ENCODE measurements at places on chromosomes 2 and 18.
A peak's percentile ranks its signal among the peaks of the same experiment; 100 is the strongest.

DNA sequence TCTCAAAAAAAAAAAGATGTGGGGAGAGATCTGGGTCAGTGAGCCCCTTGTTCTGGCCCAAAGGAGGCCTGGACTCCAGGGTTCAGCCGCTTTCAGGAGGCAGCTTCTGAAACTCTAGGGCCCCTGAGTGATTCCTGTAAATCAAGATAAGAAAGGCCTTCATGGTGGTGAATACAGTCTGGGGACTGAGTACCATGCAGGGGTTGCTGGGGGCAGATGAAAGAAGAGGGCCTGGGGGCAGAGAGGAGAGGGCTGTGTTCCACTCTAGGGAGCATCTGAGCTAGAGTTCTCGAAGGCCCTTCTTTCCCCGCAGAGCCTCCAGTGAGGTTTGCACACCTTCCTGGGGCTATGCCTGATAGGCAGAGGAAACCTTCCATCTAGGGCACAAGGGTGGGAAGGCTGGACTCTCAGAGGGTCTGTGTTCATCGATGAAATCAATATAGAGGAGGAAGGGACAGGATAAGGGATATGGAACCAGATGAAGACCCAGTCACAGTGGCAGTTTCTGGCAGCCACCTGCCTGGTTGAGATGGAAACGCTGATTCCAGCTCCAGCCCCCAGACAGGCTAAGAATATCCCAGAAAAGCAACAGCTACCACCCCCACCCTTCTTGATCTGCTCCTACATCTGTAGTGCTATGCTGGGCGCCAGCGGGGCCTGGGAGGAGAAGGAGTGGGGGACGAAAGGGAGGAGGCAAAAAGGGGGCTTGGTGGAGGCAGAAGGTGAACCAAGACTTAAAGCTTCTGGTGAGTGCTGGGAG is 4.7 kb upstream of the CDK5R2 start:
- DNase-seq, result no peak

GRCh38 chr2:127420039-127420864 is 2.0 kb downstream of the PROC start:
- DNase-seq, result no peak

GRCh38 chr18:64710105-64710861 is 561.4 kb upstream of the LINC00305 start:
- DNase-seq, result no peak

GRCh38 chr2:166451468-166451867 is 42.6 kb downstream of the SCN7A start:
- DNase-seq, result no peak

DNA sequence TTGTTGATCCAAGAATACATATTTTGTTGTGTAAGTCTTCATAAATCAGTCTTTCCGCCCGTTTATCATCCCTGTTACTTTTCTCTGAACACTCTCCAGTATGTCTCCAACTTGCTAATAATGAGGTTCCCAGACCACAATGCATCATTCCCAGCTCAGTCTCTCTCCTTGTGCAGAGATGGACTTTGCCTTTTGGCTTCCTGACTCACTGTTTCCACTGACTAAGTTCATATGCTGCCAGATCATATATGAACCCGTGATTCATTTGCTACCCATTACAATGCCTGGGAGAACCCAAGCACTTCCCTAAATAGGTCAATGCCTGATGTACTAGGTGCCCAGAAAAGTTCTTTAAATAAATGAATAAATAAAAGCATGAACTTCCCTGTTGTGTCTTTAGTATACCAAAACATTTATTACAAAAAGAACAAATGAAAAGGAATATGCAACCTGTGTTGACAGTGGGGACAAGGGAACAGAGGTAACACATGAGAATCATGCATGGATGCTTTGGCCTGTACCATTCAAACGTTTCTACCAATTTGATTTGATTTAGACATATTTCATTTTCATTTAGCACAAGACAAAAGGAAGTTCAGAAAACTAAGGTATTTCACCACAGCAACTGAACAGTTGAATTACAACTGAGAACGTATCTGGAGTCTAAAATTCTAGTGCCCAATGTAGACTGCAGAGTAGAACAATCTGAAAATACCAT is 215.4 kb upstream of the HNRNPA3 start:
- peak; percentile 12 for DNase-seq

DNA sequence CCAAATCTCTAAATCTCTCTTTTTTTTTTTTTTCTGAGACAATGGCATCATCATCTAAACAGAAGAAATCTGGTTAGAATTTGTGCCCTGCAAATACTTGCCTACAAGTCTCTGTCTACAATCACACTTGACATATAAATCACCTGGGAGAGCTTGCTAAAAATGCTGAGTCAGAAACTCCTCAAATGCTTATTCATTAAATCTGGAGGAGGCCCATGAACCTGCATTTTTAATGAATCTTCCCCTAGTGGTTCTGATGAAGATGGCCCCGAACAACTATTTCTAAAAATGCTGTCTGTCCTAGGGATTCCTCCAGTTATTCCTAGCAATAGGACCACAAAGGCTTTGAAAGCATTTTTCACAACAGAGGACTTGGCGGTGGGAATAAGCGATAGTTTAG is 1.6 kb upstream of the CSRNP3 start:
- no peak for DNase-seq

DNA sequence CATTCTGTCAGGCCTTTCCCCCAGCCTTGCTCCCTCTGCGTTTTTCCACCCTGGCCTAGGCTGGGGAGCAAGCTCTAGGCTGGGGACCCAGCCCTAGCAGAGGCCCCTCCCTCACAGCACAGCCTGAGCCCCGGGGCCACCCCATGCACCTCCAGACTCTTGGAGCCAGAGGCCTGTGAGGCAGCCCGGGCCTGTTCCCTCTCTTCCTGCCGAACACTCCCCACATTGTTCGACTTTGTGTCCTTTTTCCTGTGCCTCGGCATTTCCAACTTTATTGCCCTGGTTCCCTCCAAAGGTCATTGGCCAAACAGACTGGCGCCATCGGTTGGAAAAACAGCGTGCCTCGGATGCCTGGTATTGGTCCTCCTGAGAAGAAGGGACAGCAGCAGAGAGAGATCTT is 79.7 kb downstream of the HS1BP3 start:
- DNase-seq, result no peak

- DNase-seq, result no peak
These were observed 102.9 kb downstream of the GATA6 start for GRCh38 chr18:22272242-22272641.

DNA sequence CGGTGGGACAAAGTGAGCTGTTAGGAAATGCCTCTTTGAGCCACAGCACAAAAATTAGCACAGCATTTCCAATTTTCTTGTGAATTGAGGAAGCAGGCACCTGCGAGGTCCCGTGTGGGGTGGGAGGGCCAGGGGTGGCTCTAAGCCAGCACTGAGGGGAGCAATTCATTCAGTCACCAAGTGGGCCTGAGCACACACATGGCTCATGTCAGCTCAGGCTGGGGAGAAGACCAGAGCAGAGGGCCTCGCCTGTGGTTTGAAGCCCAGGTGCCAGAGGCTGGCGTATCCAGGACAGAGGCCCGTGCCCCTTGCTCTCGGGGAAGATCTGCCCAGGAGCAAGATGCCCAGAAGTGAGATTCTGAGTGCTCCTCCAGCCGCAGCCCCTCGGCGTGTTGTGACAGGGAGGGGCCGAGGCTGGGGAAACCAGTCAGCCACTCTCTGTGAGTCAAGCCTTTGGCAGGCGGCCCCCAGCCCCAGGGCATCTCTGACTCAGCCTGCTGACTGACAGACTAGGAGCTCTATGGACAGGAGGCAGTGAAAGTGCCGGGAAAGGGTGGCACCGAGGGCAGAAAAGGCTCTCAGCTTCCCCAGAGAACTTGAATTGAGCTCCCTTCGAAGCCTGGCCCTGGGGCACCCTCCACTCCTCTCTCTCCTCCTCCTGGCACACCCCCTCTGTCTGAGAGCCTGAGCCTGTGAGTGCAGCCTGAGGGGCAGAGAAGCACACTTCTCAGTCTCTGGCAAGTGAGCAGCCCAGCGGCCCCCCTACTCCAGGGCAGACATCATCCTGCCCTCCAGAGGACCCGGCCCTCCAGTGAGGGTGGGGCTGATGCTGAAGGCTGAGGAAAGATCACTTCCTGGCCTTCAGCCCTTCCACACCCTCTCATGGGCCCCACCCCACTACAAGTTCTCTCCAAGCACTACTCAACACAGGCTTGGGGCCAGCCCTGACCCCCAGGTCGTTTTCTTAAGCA is 32.3 kb downstream of the CYP26B1 start:
- peak; percentile 87 for DNase-seq

GRCh38 chr18:32956591-32957315 is 183.9 kb upstream of the KLHL14 start:
- DNase-seq, result no peak

GRCh38 chr2:221501210-221501882 is 70.8 kb downstream of the EPHA4 start:
- DNase-seq, result no peak

GRCh38 chr2:119289093-119289492 is 65.5 kb downstream of the STEAP3 start:
- DNase-seq, result no peak

DNA sequence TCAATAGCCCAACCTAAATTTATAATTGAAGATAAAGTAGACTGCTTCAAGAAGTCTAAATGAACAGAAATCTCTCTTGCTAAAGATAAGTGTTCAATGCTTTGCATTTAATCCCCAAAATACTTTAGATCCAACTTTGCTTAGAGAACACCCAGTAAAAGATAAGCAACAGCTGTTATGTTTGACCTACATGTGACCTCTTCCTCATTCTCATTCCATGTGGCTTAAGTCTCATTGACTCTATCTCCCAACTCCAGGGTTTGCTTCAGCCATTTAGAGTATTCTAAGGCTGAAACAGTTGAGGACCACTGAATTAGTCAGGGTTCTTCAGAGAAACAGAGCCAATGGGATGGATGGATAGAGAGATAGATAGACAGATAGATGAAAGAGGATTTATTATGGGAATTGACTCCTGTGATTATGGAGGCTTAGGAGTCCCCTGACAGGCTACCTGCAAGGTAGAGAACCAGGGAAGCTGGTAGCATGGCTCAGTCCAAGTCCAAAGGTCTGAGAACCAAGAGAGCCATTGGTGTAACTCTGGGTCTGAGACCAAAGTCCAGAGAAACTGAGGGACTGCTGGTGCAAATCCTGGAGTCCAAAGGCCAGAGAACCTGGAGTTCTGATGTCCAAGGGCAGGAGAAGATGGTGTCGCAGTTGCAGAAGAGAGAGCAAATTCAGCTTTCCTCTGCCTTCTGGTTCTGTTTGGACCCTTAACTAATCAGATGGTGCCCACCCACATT is 32.1 kb downstream of the CRYGD start:
- no peak for DNase-seq

DNA sequence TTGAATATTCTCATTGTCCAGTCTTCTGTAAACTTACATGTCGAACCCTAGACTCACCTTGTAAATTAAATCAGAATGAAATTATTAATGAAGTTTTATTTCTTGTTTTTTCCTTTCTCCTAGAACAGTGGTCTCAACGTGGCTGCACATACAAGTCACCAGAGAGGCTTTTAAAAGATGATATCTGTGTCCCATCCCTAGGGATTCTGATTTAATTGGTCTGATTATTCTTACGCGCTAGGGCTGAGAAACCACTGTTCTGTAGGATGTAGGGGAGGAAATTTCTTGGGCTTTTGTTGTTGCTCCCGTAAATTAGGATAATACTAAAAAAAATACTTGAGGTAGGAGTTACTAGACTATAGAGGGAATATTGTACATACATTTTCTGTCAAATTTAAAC is 32.1 kb downstream of the PPM1B start:
- DNase-seq, result no peak

- DNase-seq, result no peak
These were observed 145.3 kb upstream of the ALKAL2 start for GRCh38 chr2:433216-433615.

DNA sequence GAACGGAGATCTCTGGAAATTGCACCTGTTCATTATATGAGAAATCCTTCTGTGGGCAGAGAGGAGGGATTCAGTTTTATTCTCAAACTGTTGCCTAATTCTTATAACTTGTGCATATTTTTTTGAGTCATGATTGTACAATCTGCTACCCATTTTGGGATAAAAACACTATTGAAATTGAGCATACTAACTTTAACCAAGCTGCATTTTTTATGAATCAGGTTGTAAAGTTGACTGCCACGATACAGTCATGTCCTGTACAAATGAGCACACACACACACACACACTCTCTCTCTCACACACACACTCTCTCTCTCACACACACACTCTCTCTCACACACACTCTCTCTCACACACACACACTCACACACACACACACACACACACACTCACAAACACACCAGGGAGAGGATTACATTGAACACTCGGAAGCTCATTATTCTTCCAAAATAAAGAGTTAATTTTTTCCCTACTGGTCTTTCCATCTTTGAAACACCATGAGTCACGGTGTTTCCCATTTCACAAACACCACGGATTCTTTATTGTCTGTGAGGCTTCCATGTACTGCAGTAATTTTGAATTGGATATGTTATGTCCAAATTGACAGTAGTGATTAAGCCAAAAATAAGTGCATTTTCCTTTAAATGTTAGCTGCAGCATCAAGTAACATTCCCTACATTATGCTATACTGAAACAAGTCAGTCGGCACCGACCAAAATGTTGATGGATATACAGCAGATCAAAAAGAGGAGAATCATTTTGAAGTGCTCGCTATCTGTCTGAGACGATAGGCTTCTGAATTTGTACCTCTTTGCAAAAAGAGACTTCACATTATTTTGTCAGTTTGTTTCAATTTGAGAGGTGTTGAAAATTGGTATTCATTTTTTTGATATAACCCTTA is 216.9 kb downstream of the ARHGAP15 start:
- DNase-seq, result no peak

DNA sequence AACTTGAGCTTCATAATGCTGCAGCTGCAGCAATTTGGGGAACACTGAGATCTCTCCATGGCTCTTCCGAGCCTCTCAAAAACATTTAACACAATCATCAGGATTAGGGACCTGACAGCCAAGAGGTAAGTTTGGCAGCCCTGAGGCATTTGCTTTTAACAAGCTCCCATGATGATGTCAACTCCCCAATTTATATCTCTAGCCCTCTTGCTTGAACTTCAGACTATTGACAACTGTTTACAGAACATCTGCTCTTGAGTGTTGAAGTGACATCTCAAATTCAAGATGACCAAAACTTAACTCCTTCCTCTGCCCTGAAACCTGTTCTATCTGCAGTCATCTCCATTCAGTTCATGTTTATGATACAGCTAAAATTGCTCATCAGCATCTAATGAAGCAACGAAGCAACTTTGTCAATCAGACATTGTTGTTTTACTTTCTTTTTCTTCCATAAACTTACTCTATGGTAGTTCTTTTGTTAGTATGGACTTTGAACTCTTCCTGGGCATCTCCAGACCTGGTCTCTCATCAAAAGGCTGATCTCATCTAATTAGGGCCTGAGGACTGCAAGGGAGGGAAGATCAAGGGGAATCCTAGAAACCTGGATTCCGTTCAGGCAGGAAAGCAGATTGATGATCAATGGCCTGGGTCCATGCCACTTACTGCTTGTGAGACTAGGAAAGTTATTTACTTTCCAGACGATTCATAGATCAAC is 48.1 kb downstream of the SEMA4F start:
- no peak for DNase-seq

DNA sequence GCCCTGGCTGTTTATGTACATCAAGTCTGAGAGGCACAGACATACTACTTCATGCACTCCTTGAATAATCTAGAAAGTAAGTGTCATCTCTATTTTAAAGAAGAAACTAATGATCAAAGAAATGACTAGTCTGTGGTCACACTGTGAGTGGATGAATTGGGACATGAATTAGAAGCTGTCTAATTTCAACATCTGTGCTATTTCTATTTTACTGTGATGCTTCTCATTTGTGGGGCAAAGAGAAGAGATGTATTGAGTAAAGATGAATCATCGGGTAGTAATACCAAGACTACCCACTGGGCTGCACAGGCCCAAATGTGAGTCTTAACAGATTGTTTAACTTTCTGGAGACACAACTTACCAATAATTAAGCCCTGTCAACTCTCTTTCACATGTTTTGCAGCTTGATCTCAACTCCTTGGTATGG is 42.4 kb upstream of the MTIF2 start:
- DNase-seq, result no peak
